Fibroblast of the conjunctiva (primary cell): ENCODE measurements at places on chromosomes 1 and 21.
A peak's percentile ranks its signal among the peaks of the same experiment; 100 is the strongest.

DNA sequence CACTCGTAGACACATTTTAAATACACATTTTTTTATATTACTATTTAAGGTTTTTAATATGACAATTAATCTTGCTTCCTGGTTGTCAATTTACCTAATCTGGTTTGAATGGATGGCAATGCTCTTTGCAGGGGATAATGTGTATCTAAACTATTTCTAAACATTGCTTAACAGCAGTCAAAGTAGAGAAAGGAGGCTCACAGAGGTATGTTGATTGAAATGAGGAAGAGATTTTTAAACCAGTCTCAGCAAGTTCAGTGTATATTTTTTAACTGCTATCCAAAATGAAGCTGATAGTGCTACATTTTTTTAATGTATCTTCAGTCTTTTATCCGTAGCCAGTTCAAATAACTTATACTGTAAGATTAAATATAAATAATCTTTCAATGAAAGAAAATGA, 17.4 kb downstream of the FMO1 start:
- DNase-seq, result no peak

GRCh38 chr21:45542242-45542666, at the start of gene SLC19A1:
Gene SLC19A1, minus strand, starts transcription at chr21:45542440. Its CDS starts 4,481 bp downstream, at chr21:45537959.
- DNase-seq, result peak; percentile 24

GRCh38 chr21:38282921-38283320, 26.1 kb downstream of the KCNJ15 start:
- DNase-seq, result no peak

DNA sequence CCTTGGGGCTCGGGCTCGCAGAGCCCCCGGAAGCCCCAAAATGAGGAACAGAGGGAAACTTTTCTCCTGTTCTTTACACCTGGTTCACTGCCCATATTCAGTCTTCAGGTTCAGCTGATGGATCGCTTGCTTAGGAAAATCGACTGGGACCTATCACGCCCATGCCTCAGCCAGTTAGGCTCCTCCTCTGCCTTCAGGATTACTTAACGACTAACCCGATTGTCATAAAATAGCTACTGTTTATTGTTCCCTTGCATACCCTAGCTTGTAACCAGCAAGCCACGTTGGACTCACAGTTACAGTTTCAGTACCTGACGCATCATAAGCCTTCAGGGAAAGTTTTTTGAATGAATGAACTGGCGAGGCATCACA, 692 bp downstream of the TARDBP start:
- no peak for DNase-seq

DNA sequence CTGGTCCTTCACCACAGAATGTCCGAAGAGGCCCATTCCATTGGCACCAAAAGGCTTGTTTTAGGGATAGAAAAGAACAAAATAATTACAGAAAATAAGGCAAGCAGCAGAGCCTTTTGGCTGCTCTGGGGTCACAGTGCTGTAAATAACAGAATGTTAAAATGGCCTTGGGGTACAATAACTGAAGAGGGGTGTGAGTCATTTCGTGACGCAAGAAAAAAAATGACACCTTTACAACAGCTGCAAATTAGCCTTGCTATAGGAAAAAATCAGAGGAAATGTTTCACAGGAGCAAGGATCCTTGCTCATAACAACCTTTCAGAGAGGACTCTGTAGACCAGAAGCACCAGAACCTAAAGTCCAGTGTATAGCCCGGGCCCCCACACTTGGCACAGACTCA, 483.4 kb downstream of the OMA1 start:
- no peak for DNase-seq

DNA sequence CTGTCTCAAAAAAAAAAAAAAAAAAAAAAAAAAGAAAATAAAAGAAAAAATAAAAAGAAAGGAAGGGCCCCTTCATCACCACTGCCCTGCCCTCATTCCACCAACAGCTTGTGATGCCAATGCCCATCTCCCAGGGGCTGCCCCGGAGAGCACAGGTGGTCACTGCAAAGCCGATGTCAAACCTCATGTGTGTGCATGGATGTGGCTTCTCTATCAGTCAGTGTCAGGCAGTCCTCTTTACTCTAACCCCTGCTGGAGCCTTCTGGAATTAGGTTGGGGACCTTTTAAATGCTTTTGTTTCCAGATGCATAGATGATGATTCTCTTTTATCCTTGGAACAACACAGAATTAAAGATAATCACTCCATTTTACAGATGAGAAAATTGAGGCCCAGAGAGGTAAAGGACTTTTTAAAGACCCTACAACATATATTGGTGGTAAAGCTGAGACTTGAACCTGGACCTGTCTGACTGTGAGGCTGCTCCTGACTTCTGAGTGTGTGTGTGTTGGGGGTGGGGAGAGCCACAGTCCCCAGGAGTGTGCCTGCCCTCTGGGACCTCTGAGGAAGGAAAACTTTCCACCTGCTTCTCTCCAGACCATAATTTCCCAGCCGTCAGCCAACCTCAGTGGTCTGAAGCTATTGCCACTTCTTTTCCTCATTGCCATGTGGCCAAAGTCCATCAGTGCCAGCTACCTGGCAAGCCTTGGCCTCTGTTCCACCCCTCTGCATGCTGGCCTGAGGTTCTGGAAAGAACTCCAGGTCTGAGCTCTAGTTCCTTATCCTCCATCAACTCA, 3.0 kb upstream of the TMEM54 start:
- DNase-seq, result no peak

- DNase-seq, result no peak
These were observed 12.1 kb downstream of the ARHGEF16 start for GRCh38 chr1:3466366-3467075.

DNA sequence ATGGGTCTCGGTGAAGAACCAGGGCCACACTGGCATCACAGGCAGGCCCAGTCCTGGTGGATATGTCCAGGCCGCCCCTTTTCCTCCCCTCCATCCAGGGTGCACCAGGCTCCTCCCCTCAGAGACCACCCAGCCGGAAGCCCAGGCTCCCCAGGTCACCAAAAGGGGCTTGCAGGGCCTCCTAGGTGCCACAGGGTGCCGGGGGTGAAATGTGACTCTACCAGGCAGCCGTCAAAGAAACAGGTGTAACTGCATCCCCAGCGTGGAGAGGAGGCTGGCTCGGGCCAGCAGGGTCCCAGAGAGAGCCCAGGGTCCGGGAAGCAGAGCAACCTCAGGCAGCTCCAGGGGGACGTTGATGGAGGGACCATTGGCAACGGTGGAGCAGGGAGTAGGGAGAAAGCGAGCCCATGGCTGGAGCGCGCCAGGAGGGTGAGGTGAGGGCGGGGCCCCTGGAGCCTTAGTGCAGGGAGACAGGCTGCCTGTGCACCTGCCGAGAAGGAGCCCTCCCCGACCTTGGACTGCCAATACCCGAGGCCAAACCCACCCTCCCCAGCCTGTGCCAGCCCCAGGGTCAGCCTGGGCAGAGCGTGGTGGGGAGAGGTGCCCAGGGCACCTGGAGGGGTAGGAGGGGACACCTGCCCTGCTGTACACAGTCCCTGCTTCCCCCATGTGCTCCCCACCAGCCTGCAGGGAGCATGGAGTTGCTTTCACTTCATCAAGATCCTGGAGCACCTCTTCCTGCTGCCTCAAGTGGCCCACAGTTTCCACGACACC, 48.3 kb upstream of the POFUT2 start:
- DNase-seq, result no peak

DNA sequence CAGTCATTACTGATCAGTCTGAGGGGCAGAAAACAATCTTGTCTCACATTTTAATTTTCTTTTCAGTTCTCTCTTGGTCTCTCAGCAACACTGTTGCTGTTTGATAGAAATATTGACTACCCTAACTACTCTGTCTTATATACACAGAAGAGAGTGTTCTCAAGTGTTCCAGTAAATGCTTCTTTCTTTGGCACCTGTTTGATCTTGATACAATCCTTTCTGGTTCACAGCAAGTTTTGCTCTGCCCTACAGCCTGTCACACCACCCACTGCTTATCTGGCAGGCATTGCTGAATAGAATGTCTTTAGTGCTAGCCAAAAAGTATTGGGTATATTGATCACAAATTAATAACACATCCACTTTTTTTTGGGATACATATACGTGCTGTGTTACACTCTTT, 75.7 kb upstream of the WLS start:
- DNase-seq, result no peak

DNA sequence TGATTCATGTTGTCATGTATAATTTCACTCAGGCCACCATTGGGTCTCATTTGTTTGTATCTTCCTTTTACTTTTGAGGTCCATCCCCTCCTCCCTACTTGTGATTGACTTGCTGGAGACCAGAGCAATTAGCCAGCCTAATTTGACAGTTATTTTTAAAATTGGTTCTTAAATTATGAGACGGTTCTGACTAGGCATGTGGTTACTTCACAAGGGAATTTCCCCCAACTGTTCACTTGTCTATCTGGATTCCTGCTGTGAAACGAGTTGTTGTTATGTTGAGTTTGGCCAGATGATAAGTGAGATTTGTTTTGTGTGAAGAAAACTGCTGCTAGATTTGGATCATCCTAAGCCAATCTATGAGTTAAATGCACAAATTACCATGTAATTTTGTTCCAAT, 359.1 kb downstream of the BARHL2 start:
- DNase-seq, result no peak

DNA sequence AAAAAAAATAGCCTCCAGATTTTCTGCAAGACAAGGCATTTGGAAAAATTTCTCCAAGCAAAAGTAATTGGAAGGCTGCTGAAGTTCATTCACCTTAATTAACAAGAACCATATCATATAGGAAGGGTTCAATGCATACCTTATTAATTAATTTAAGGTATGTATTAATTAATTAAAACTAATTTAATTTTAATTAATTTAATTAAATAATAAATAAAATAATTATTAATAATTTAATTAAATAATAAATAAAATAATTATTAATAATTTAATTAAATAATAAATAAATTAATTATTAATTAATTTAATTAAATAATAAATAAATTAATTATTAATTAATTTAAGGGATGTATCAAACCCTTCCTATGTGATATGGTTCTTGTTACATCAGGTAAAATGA, 7.9 kb downstream of the OR2L13 start:
- no peak for DNase-seq

DNA sequence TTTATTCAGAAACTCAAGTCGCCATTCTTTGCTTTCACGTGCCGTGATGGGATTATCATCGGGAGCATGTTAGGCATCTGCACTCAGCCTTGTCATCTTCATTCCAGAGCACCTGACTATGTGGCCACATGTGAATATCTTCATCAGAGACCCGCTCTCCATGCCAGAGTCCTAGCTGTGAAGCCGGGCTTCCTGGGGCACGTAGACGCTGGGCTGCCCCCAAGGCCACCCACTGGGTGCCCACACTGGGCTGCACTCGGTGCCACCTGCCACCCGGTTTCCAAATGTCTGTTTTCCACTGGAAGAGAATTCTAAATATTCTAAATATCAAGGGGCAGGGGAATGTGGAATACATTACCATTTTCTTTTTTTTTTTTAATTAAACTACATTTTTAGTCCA, 43.8 kb downstream of the SLC37A1 start:
- no peak for DNase-seq

DNA sequence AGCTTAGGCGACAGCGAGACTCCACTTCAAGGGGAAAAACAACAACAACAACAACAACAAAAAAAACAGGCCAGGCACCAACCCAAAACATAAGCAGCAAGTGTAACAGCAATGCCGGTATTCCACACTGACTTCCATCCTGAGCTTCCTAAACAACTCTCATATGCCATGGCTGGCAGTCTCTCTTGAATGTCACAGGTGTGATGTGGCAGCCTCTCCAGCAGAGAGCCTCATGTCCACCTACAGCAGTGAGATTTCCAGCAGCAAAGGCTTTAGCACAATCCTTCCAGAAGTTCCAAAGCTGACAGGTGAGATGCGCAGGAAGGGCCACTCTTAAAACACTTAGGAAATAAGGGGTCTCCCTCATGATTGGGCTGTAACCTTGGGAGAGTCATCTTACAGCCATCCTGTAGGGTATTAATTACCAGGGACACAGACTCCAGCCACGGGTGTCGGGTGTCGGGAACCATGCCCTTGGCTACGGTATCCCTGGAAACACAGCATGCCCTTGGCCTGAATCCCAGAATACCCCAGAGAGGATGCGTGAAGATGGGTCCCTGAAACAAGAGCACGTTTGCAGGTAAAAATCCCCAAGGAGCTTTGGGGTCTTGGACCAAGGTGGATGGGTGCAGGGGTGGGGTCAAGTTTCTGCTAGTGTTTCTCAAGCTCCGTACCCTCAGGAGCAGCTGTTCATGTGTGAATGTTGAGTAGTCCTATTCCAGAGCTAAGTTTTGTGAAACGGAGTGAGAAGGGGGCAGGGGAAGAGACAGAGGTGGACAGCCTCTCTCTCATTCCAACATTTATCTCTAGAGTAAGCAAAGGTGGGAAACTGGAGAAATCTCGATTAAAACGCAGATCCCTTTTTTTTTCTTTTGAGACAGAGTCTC, 31.4 kb downstream of the CLSTN1 start:
- DNase-seq, result no peak

GRCh38 chr1:30603081-30603858, 120.1 kb downstream of the MATN1 start:
- no peak for DNase-seq

GRCh38 chr1:101044259-101044658, 18.7 kb upstream of the DPH5 start:
- DNase-seq, result no peak

DNA sequence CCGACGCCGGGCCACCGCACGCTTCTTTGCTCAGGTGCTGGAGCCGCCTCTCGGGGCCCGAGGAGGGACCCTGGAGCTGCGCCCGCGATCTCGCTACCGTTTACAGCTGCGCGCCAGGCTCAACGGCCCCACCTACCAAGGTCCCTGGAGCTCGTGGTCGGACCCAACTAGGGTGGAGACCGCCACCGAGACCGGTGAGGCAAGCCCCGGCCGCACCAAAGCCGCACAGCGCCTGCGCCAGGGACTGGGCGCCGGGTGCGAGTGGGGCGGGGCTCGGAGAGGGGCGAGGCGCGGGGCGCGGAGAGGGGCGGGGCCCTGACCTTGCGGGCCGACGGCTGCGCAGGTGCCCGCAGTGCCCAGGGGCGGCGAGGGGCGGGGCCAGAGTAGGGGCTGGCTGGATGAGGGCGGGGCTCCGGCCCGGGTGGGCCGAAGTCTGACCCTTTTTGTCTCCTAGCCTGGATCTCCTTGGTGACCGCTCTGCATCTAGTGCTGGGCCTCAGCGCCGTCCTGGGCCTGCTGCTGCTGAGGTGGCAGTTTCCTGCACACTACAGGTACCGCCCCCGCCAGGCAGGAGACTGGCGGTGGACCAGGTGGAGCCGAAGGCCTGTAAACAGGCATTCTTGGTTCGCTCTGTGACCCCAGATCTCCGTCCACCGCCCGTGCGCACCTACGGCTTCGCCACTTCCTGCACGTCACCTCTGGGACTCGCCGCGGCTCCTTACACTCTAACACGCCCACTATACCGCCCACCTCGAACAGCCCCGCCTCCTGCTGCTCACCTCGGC, 9.8 kb upstream of the CDC20 start:
- DNase-seq, result no peak
